ENCODE measurements at places on chromosomes 3 and 15. TPM values are rescaled to one million over a fixed set of nuclear protein-coding genes. Genes with fewer than 3 reads are reported as not detected.

The RNF7 gene
- total RNA-seq = 81.7 TPM

The INKA1 gene
- total RNA-seq = 3.9 TPM

The CCDC191 gene
- 1.9 TPM for total RNA-seq

The CATSPER2 gene
- total RNA-seq = 1.9 TPM

GRCh38 chr3:125406070-125406469 lies 30.9 kb upstream of the ZNF148 start:
- DNase-seq = no peak

- no peak for DNase-seq
Observed at GRCh38 chr15:71801935-71802655, 8.3 kb upstream of the NR2E3 start.

GRCh38 chr3:125443923-125444322 lies 68.8 kb upstream of the ZNF148 start:
- no peak for DNase-seq

GRCh38 chr3:70811880-70812279 lies 499.4 kb upstream of the MDFIC2 start:
- no peak for DNase-seq

DNA sequence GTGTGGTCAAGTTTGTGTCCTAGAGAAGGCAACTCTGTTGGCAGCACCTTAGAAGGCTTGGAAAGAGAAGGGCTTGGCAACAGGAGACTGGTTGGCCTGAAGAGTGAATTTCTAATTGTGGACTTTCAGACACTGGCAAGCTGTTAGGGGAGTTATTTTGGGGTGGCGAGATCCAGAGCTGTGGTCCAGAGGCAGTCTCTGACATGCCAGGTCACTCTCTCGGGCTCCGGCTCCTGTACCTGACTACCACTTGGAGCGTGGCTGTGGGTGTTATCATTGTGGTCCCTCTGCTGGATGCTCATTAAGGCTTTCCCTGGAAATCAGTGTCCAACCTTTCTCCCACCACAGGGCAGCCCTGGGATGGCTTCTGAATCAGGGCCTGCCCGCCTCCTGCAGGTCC lies 209.0 kb downstream of the SLCO3A1 start:
- no peak for DNase-seq

GRCh38 chr3:111072031-111072921 lies 660 bp downstream of the NECTIN3 start:
- DNase-seq = no peak

DNA sequence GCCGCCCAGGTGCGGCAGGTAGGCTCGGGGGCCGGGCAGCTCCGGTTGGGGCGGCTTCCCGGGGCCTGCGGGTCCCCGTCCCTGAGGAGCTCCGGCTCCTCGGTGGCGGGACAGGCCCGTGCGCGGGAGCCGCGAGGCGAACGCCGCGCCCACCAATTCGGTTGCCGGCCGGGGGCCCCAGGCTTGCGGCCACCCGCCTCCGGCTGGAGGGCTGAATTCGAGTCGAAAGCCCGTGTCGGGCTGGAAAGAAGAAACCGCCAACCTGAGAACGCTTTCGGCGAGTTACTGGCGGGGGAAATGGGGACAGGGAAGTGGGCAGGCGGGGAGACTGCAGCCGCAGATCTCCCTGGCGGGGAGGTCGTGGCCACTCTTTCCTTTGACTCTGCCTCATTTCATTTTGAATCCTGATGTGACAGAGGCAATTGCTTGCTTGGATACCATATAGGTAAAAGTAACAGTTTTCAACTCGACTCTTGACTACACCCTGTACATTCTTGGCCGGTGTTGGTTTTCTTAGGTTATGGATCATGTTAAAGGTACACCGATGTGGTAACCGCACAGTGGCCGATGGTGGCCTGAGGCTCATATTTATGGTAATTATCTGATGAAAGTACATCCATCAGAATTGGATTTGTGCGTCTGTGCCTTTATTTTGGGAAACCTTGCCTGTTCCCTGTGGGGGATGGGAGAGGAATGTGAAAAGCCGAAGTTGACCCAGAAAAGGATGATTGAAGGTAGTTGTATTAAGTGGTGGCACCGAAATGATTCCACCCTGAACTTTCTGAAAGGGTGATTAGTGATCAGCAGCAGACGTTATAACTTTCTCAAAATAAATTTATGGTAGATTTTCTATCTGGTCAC lies 1.7 kb downstream of the B3GNT5 start:
- no peak for DNase-seq

- no peak for DNase-seq
Observed at GRCh38 chr3:180306155-180306554, 269.4 kb upstream of the PEX5L start.

DNA sequence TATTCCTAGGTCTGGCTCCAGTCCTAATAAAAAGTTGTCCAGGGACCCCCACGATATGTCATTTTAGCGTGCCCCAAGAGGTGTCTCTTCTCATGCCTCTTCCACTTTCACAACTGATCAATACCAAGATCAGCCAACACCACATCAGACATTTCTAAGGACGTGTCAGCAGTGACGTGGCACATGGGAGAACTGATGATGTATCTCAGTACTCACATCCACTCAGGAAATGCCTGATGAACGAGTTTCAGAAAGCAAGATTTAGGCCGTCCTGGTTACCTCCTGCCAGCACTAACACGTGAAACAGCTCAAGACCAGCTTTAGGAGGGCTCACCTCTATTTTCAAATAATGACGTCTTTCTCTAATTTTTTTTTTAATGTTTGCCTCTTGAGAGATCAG lies 19.6 kb downstream of the VGLL4 start:
- no peak for DNase-seq

Data from omental fat pad (tissue), 4 donors.